ENCODE measurements at places on chromosomes 13 and 19.

DNA sequence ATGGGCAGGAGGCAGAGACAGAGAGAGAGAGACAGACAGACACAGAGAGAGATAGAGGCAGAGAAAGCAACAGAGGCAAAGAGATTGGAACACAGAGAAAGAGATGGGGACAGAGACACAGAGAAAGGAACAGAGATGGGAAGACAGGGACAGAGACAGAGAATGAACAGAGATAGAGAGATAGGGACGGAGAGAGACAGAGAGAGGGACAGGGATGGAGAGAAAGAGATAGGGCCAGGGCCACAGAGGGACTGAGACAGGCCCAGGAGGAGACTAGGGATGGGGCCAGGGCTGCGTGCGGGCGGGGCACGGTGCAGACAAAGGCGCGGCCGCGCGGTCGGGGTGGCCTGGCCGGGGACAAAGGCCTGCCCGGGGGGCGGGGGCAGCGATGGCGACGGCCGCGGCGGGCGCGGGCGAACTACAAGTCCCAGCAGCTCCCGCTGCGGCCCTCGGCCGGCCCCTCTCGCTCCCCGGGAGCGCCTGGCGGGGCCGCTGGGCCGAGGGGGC, at the start of gene ZNF358:
Gene ZNF358, plus strand, starts transcription at position 459 of the 507 bp plus-strand sequence. CDS start 3,140 bp downstream, outside the sequence.
- DNase-seq = peak; percentile 67

DNA sequence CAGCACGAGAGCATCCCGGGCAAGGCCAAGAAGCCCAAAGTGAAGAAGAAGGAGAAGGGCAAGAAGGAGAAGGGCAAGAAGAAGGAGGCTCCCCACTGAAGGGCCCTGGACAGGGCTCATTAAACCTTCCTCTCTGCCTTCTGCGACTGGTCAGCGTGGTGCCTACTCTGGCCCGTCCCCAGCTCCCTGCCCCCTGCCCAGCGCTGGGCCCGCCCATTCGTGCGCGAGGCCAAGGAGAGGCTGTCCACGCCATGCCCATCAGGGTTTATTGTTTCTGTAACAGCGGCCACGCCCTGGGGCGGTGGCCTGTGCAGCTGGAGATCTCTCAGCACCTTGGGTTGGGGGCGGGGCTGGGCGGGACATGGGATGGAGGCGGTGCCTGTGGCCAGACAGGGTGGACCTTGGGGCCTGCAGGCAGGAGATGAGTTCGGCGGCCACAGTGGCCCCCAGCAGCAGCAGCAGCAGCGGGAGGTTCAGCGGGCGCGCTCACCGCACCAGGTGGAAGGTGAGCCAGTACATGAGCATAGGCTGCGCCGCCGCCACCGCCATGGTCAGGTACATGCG, 897 bp downstream of the C19orf33 start:
- DNase-seq = no peak

GRCh38 chr19:9917321-9917720, 19.0 kb downstream of the OLFM2 start:
- DNase-seq = no peak

- DNase-seq = no peak
Measured at GRCh38 chr19:39698535-39698934, 5.7 kb upstream of the LGALS14 start.

GRCh38 chr13:59352600-59352999, 811.1 kb downstream of the DIAPH3 start:
- DNase-seq = no peak

- DNase-seq = no peak
Measured at GRCh38 chr19:30684613-30685012, 312.4 kb downstream of the ZNF536 start.

- DNase-seq = no peak
Measured at GRCh38 chr13:42638886-42639285, 64.9 kb downstream of the TNFSF11 start.

GRCh38 chr13:71939186-71939585, 72.2 kb upstream of the DACH1 start:
- no peak for DNase-seq

Measured in stimulated activated naive CD8-positive, alpha-beta T cell treated with anti-CD3 and anti-CD28 coated beads, Interleukin-15, Interleukin-2, amounts not matched to agents 100 U/mL and 50 U/mL, for 24 hours (primary cell).